Stimulated activated CD4-positive, alpha-beta T cell treated with anti-CD3 and anti-CD28 coated beads, Interleukin-15, amount 100 ng/mL, for 48 hours (primary cell): ENCODE measurements at places on chromosomes 1 and 21.

DNA sequence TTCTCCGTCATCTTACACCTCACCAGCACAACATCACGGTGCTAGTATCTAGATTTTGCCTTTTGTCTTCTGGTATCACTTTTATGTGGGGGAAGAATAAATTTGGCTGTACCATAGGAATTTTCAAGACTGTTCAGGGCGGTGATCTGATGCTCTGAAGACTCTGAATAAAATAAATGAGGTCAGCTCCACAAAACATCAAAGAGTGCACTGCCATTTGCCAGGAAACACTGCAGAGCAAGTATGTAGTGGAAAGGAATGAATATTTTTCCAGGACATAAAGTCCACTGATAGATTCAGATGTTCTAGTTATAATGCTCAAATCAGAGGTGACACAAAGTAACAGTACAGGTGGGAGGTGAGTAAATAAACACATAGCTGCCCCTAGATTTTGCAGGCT lies 56.3 kb downstream of the ZP4 start:
- DNase-seq = no peak

DNA sequence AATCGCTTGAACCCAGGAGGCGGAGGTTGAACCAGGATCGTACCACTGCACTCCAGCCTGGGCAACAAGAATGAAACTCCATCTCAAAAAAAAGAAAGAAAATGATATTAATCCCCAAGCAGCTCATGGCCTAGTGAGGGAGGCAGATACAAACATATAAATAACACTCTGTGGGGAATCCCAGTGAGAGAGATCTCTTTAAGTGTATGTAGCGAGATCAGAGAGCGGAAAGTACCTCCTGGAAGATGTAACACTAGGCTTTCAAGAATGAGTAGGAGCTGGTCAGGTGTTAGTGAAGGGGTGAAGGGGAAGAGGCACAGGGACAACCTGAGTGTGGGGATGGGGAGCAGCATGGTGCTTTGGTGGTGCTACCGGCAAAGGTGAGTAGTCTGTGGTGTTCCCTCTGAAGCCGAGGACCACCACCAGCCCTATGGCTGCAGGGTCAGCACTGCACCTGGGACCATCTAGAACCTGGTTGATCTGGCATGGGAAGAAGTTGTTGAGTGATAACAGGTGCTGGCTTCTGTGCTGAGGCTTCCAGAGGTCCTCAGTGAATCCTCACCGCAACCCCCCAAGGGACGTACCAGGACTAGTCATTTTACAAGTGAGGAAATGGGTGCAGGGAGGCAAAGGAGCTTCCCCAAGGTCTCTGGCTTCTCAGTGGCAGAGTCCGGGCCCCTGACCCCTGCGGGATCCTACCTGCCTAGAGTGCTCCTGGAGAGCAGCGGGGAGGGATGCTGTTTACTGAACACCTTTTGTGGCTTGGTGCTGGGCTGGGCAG lies 367.6 kb upstream of the VAMP3 start:
- DNase-seq = no peak

DNA sequence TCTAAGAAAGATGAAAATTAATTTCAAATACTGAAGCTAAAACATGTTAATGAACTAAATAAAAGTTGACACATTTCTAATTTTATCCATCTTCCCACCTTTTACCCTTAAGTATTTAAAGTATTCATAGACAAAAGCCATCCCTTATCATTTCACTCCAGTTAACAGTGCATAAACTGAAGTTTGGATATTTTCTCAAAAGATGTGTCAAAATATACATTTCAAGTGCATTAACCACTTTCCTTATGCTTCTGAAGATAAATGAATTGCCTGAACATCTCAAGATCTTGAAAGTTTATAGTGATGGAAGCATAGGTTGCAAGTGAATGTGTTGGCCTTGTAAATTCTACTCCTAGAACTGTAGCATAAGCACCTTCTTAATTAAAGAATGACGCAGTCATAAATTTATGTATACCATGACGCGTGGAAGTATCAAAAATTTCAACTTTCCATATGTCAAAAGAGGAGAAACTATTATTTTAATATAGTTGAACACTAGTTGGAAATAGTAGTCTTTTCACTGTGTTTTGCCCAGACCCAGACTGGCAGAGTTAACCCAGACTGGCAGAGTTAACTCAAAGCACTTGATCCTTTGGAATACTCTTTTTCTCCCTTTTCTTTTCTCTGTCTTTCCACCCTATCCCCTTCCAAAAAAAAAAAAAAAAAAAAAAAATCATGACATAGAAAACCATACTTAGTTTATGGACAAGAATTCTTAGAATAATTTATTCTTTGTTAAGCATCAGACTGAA lies 282.6 kb upstream of the C1orf105 start:
- DNase-seq = no peak

DNA sequence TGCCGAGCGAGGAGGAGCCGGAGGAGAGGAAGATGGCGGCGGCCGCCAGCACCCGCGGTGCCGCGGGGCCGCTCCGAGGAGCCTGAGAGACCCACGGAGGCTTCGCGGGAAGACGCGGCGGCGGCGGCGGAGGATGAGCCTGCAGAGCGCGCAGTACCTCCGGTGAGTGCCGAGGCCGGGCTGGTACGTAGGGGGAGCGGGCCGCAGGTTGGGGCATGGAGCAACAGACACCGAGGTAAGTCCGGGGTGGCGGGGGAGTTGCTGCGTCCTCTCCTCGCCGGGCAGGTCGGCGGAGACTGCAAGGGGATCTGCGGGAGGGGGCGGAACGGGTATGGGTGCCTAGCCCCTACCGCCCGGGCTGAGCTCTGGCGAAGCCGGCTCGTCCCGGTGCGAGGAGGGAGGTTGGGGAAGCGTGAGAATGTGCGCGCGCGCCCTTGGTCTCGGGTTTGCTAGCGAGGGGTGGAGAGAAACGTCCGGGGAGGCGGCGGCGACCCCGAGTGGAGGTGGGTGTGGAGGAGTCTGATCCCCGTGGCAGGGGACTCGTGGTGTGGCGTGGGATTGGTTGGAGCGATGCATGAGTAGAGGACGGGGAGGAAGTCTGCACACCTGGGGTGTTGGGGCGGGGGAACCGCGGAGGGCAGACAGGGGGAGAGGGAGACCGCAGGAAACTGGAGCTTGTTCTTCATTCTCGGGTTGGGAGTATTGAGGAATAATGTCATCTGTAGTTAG lies at the start of gene SMG7:
SMG7 (plus strand) TSS at position 12 of the 729 bp plus-strand sequence; CDS start at position 134, 122 bp downstream.
- DNase-seq = peak; percentile 33

DNA sequence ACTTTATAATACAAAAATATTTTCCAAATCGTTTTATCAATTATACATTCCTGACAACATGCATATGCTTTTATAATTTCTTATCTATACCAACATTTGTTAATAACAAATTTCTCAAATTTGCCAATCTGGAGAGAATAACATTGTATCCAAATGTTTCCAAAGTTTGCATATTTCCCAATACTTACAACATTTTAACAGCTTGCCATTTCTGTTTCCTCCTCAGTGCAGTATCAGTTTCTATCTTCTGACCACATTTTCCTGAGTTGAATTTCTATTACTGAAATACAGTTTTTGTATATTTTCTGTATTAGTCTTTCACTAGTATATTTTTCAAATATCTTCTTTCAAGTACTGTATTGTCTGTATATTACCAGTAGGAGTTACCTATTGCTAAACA lies 1594.3 kb downstream of the PLA2G4A start:
- no peak for DNase-seq

DNA sequence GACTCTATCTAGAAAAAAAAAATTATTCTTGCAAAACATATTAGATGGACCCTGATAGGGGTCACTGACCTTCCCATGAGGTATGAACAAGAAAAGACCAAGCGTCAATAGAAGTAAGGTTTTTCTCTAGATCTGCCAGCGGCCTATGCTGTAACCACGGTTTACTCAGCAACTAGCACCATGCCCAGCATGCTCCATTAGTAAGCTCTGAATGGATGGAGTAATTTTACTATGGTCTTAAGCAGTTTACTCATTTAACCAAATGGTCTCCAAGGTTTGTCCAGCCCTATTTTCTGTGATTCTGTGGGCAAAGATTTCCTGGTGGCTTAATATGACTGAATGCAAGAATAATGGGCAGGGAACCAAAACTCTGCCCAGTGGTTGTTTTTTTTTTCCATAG lies 113.9 kb downstream of the ADSS2 start:
- DNase-seq = no peak

- no peak for DNase-seq
Measured at GRCh38 chr1:198185759-198186158, 29.0 kb downstream of the NEK7 start.

GRCh38 chr1:24508911-24509310 lies 6.3 kb downstream of the RCAN3 start:
- no peak for DNase-seq

GRCh38 chr1:117571496-117571895 lies 34.4 kb upstream of the TENT5C start:
- no peak for DNase-seq

- no peak for DNase-seq
Measured at GRCh38 chr1:40318970-40319621, 2.0 kb upstream of the COL9A2 start.
